ENCODE measurements at places on chromosomes 2 and 18. TPM values are rescaled to one million over a fixed set of nuclear protein-coding genes. Genes with fewer than 3 reads are reported as not detected.

Gene LIMS2
- total RNA-seq = 14.6 TPM

Gene GLI2
- total RNA-seq = not detected

Gene NETO1
- not detected for total RNA-seq

GRCh38 chr2:33217406-33217805 lies 259.0 kb upstream of the RASGRP3 start:
- no peak for DNase-seq

- DNase-seq = no peak
Observed at GRCh38 chr2:201432621-201433393, 18.5 kb downstream of the TRAK2 start.

GRCh38 chr2:125227843-125228392 lies 1202.8 kb downstream of the CNTNAP5 start:
- DNase-seq = no peak

Gene R3HDM1
- total RNA-seq = 61.9 TPM

GRCh38 chr2:42752314-42752713 lies 11.6 kb downstream of the OXER1 start:
- no peak for DNase-seq

DNA sequence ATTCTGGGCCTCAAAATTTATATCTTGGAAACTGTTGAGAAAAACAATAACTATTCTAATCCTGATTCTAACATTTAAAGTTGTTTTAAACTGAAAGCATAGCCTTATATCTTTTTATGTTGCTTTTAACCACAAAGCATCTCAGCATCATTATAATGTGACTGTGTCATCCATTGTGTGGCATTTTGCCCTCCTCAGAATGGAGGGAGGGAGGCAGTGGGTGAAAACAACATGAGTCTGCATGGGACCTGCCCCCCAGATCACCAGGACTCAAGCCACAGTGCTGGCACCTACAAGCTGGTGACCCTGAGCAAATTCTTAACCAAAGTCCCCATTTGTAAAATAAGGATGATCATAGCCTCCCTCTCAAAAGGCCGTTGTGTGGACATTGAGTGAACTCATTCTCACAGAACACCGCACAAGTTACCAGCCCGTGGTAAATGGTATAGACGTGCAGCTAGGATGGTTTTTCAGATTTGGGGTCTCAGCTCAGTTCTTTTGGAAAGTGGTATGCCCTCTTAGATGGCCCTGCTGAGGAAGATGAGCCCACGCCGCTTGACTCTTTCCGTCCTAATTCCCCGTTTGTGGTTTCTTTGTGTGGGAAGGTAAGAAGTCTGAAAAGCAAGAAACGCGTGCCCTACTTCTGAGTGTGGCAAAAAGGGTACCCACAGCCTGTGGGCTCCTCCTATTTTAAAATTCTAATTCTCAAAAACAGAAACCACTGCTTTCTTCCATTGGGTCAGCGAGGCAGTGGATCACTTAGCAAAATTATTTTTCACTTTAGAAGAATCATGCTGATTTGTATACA lies 305.0 kb upstream of the ID2 start:
- DNase-seq = no peak

DNA sequence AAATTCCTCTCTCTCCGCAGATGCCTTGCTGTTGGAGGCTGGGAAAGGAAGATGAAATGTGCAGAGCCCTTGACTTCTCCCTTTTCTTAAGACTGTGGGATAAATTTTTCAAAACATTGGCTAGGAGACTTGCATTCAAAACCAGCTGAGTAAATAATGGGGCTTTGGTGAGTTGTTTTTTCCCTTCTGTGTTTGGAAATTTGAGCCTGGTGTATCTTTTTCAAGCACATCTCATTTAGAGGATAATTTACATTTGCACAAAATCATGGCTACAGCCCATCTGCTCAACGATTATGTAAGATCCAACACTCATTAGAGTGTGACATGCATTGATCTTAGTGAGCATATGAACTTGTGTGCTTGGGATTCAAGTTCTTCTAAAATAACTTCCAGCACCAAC lies 112.1 kb upstream of the ATP8B1 start:
- no peak for DNase-seq

Measured in activated naive CD4-positive, alpha-beta T cell treated with anti-CD3 and anti-CD28 coated beads for 36 hours (primary cell).